ENCODE measurements at places on chromosomes 6 and 20.

- peak; percentile 93 for DNase-seq
These were observed 15.9 kb downstream of the NDUFAF5 start for GRCh38 chr20:13800728-13801134.

DNA sequence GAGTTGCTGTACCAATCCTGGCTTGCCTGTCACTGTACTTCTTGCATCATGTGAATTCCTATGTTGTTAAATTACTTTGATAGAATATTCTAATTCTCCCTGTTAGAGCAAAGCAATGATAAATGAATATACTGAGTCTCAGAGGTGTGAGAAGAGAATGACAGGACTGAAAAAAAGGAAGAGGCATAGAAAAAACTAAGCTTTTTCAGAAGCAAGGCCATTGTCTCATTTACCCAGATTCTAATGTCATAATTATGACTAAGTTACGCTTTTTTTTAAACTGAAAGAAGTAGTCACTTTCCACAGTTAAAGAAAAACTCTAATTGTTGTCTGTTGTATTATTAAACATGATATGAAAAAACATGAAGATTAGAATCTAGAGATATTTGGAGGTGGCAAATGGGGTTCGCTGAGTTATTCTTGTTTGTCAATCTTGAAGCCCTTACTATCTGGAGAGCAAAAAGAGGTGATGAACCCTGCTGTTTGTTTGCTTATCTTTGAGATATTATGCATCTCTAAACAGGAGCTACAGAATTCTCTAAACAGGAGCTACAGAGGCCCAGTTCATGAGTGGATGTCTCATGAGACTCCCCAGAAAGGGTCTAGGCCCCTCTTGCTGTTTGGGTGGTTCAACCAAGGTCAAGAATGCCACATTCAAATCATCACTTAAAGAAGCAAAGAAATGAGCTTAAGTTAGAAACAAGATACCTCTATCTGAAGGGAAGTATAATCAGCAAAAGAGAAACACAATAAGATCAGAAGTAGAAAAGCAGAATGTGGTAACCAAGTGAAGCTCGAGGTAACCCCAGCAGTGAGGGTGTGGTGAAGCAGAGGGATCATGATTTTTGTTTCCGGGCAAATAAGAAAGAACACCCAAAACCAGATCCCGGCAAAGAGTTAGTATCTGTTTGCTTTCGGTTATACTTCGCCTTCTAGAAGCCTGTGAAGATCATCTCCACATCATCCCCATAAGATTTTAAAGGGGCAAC lies 33.3 kb upstream of the THEMIS start:
- no peak for DNase-seq

DNA sequence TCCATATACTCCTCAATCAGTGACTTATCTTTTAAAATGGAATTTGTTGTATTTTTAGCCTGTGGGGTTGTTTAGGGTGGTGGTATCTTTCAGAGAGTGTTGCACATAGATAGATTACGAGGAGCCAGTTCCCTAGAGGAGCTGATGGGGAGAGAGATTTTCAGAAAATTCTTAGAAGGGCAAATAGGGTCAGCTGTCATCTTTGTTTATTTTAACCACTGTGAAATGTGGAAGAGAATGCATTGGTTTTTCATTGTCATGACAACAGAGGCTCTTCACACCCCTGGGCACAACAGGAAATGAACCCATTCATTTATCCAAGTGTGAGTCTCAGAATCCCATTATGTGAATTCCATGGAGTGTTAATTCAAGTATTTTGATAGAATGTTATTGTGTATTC lies 188.4 kb downstream of the JARID2 start:
- DNase-seq = no peak

GRCh38 chr20:7285918-7286556 lies 518.6 kb downstream of the BMP2 start:
- DNase-seq = peak; percentile 90

GRCh38 chr6:107666084-107666980 lies 157.8 kb downstream of the SCML4 start:
- DNase-seq = peak; percentile 64

DNA sequence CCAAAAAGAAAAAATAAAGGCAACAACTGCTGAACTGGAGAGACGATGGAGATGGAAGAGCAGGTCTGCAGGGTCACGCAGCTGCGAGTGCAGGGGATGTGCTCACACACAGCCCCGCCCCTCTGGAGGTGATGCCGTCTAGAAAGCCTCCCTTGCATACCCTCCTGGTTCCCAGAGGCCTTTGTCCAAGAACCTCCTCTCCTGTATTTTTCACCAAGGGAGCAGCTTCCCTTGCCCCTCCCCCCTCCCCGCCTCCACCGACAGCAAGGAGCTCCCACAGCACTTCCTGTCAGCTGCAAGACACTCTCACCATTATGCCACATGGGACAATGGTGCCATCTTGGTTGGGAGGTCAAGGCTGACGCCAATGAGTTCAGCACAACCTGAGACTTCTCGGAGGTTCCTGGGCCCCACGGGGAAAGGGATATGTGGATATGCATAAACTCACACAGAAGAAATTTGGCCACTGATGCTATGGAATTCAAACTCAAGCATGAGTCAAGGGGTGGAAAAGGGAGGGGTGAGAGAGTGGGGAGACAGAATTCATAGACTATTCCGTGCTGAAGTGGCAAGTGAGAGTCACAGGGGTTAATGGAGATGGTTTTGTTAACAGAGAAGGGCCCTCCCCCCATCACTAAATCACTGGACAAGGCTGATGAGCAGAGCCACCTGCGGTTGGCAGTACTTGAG lies 132.9 kb downstream of the SCML4 start:
- peak; percentile 28 for DNase-seq

- DNase-seq = no peak
These were observed 13.9 kb upstream of the PXDC1 start for GRCh38 chr6:3765415-3765814.

DNA sequence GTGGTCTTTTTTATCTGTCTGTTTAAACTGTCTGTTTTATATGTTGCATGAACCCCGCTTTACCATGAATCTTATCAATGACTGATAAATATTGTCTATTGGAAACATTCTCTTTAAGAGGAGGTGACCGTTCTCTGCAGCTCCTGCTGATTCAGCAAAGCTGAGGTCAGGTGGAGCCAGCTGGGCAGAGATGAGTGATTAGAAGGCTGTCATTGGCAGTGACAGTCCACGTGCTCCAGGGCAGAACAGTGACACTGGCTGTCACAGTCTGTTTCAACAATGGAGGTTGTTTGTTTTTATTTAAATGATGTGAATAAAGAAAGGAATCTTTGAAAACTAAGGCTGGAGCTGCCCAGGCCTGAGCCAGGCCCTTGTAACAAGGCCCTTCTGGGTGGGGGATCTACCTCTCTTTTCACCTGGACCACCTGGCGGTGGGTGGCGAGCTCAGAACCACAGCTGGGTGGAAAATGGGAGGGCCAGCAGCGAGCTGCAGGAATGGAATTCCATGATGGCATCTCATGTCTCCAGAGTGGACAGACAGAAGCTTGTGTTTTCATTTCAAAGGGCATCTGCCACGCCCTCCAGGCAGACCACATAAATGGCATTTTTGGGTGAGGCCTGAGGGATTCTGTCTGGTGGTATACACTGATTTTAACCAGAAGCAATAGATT lies 12.6 kb downstream of the SYNJ2 start:
- DNase-seq = no peak

DNA sequence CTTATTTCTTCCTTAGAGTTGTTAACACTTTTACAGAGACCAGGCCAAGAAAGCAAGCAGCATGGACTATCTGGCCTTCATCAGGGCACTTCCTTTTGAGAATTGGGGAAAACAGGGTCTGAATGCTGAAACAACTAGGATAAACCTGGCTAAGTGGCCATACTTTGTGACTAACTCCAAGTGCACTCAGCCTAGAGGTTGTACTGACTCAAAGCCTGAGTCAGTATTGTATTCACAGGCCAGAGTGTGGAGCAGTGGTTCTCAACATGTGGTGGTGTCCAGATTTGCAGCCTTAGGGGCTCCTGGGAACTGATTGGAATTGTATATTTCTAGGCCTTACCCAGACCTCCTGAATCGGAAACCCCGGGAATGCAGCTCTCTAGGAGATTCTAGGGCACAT lies 20.1 kb downstream of the SEC23B start:
- no peak for DNase-seq

DNA sequence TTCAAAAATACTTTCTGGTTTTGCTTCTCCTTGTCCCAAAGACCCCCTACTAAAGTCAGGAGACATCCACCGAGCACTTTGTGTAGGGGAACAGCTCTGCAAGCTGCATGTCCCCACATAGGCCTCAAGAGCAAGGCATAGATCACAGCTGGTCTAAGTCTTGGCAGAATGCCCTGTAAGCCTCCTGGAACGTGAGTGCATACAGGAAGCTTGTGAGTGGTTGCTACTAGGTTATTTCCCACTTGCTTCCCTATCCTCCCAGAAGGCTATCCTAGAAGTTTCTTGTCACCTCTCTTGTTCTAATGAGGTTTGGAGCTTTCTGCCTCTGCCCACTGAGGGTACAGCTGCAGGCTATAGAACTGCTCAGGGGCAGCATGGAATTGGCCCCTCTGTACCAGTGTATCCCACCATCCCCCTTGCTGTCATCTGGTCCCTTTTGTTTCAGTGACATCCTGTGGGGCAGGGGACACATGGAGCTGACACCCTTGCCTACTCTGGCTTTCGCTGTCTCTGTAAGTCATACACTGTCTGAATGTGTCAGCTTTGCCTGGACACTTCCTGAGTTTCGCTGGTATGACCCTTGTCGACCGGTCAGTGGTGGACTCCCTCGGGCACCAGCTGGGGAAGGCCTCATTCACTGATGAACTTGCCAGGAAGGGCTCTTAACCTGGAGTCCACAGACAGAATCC lies 35.6 kb upstream of the KCNK16 start:
- peak; percentile 91 for DNase-seq

- DNase-seq = no peak
These were observed 177.7 kb upstream of the MCHR2 start for GRCh38 chr6:100171533-100172321.

GRCh38 chr6:163775313-163775712 lies 360.8 kb downstream of the QKI start:
- no peak for DNase-seq

GRCh38 chr6:129488313-129488712 lies 221.7 kb downstream of the ARHGAP18 start:
- DNase-seq = no peak

GRCh38 chr20:53922901-53923314 lies 147.5 kb downstream of the BCAS1 start:
- DNase-seq = peak; percentile 55

GRCh38 chr20:44448753-44449546 lies 26.7 kb upstream of the TTPAL start:
- no peak for DNase-seq

- no peak for DNase-seq
These were observed 16.1 kb downstream of the CDK19 start for GRCh38 chr6:110799189-110799588.

DNA sequence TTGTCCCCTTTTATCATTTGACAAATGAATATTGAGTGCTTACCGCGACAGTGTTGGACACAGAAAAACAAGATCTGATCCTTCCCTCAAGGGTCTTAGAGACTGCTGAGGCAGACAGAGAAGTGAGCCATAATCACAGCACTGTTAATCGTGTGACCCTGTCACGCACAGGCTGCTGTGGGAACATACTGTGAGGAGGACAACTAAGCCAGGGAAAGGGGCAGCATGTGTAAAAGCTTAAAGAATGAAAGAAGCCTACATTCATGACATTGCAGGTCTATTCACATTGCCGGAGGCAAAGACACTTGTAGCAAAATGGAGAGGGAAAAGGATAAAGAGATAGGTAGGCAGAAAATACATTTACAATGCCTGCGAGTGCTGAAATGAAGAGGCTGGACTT lies 32.7 kb downstream of the TRDN start:
- no peak for DNase-seq

DNA sequence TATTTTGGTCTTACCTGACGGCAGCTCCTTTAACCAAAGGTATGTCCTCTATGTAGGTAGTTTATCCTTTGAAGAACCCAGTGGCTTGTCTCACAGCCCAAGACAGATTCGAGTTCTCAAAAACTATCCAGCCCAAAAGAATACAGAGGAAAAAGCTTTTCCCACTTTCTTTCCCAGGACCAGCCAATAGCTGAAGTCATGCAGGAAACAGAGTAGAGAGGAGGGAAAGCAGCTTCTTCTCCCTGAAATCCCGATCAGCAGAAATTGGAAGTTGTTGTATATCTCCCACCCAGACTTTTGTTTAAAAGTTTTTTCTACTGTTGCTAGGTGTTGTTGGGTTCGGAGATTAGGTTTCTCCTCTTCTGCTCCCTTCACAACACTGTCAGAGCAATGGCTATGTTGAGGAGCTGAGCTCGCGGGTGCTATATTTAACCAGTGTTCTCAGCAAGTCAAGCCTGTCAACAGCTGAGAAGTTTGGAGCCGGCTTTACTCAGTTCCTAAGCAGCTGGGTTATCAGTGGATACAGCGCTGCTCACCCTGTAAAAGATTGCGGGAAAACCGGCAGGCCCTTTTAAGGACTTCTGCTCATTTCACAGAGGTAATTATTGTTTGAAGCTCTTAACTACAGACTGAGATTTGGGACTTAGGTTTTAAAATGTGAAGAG lies at the start of gene FILIP1:
FILIP1 (minus strand) TSS at position 401 of the 665 bp plus-strand sequence. CDS start 78,828 bp downstream, outside the sequence.
- DNase-seq = peak; percentile 97

GRCh38 chr6:73739096-73739495 lies 43.1 kb downstream of the CD109 start:
- peak; percentile 80 for DNase-seq

- peak; percentile 27 for DNase-seq
These were observed 87.9 kb downstream of the KIF13A start for GRCh38 chr6:17899491-17899890.

DNA sequence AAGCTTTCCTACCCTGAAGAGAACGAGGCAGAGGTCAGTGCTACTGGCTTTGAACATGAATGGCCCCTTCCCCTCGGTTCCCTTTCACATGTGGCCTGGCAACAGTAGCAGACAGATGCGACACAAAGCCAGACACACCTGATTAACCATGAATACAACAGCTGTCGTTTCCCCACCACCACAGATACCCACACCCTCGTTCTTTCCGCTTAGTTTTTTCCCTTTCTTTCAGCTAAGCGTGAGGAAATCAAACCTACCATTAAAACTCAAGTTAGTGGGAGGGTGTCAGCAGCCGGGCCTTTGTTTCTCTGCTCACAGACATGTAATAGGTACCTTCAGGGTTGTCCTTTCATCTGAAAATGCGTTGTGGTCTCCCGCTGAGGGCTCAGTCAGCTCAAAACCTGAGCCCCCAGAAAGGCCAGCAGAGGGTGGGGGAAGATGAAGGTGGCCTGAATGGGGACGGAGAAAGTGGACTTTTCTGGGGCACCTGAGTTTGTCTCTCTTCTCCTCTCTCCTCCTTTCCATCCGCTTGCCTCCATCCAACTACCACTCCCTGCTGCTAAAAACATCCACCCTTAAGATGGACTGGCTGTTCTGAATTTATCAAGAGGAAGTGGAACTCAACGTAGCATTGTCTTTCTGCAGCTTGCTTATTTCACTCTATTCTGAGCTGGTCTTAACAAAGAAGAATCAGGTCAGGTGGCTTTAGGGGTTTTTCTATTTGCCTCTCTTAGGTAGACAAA lies 516.6 kb upstream of the JARID2 start:
- no peak for DNase-seq

DNA sequence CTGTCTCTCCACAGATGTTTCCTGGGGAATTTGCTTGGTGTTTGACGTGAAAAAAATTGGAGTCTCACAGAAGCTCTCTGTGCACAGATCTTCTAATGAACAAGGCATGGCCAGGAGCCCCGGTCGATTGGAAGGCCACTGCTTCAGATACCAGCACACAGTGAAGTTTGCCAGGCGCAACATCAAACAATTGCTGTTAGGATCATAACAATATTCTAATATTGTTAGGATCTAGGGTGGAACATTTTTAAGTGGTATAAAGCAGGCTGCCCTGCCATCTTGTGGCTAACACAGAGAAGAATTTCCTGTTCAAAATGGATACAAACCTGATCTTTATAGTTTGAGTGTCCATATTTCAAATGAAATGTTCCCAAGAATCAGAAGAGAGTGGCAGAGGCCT lies 64.1 kb downstream of the C6orf118 start:
- DNase-seq = peak; percentile 65
